Fibroblast of the aortic adventitia (primary cell): ENCODE measurements at places on chromosomes 3 and 15. TPM values are rescaled to one million over a fixed set of nuclear protein-coding genes. Genes with fewer than 3 reads are reported as not detected.

Gene MLF1
- total RNA-seq = 14.7 and 14.9 TPM in 2 replicates

Gene EPHB3
- total RNA-seq = 2.5 and 4.7 TPM in 2 replicates

Gene BFSP2
- not detected in 2 replicates for total RNA-seq

Gene CCDC33
- total RNA-seq = 0.09 TPM in 1 of 2 replicates, not detected in the other

Gene DNAH12
- 0.09 and 0.25 TPM in 2 replicates for total RNA-seq

Gene LIPH
- 0.08 and 0.36 TPM in 2 replicates for total RNA-seq

Gene HYAL1
- 0.90 TPM in 1 of 2 replicates, not detected in the other for total RNA-seq

Gene CCR4
- under 0.01 TPM in 1 of 2 replicates, not detected in the other for total RNA-seq

Gene SPINT1
- not detected in 2 replicates for total RNA-seq

Gene CAPN3
- 1.6 and 2.5 TPM in 2 replicates for total RNA-seq

Gene SNX22
- total RNA-seq = 0.18 and 0.41 TPM in 2 replicates

Gene IL5RA
- 0.08 TPM in 1 of 2 replicates, not detected in the other for total RNA-seq

Gene ANKDD1A
- 2.9 and 5.1 TPM in 2 replicates for total RNA-seq

Gene STAC
- 2.1 and 14.8 TPM in 2 replicates for total RNA-seq

Gene AHSG
- total RNA-seq = not detected in 2 replicates

Gene LTK
- total RNA-seq = under 0.01 TPM in 1 of 2 replicates, not detected in the other

Gene PTH1R
- 0.16 TPM in 1 of 2 replicates, not detected in the other for total RNA-seq

Gene MAP6D1
- 1.4 and 6.0 TPM in 2 replicates for total RNA-seq

Gene SAMMSON
- total RNA-seq = not detected in 2 replicates

Gene ITIH3
- total RNA-seq = under 0.01 and 0.49 TPM in 2 replicates

Gene EBLN2
- 5.6 and 5.8 TPM in 2 replicates for total RNA-seq

Gene SOX2
- total RNA-seq = not detected in 2 replicates

Gene THUMPD3
- total RNA-seq = 31.6 and 48.3 TPM in 2 replicates

Gene TMEM45A
- 13.7 and 50.6 TPM in 2 replicates for total RNA-seq

Gene KCNAB1
- total RNA-seq = 3.3 and 9.2 TPM in 2 replicates

Gene ATP8B4
- total RNA-seq = 0.99 and 1.1 TPM in 2 replicates

Gene LDHAL6B
- not detected in 2 replicates for total RNA-seq

Gene RLBP1
- total RNA-seq = not detected in 2 replicates

Gene LRIG1
- total RNA-seq = 3.9 and 26.4 TPM in 2 replicates

Gene RHCG
- total RNA-seq = not detected in 2 replicates

Gene MUSTN1
- not detected in 2 replicates for total RNA-seq

Gene TWF2
- total RNA-seq = 97.5 and 109 TPM in 2 replicates

Gene GCSAM
- total RNA-seq = not detected in 2 replicates

Gene NR2E3
- total RNA-seq = 0.33 and 0.63 TPM in 2 replicates

Gene TSC22D2
- total RNA-seq = 10.3 and 15.4 TPM in 2 replicates

Gene PFN2
- 161 and 198 TPM in 2 replicates for total RNA-seq
